ENCODE measurements at places on chromosomes 2 and 18.

- no peak for DNase-seq
Measured at GRCh38 chr2:190311893-190312634, 7.6 kb downstream of the HIBCH start.

DNA sequence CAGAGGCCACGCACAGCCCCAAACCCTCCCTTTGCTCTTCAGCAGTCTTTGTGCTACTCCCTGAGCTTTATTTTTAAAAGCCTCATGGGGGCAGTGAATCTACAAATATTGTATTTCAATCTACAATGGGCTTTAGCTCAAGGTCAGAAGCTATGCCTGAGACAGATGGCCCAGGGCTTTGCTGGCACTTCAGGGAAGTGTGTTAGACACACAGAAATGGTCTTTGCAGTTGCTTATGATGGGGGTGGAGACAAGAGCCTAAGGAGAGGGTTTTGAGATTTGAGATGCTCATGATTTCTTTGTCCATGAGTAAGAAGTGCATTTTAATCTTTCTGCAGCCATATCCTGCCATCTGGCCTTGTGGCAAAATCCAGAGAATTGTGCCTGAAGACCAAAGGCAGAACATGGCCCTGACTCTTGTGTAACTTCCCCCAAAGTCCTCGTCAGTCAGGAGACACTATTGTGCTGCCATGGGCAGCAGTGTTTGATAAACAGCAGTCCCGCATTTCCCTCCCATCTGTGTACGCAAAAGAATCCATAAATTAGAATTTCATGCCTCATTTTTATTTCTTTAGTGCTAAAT lies 92.6 kb downstream of the VAPA start:
- no peak for DNase-seq

GRCh38 chr2:53490659-53491058 lies 276.9 kb upstream of the CHAC2 start:
- DNase-seq = no peak

GRCh38 chr2:182448371-182448770 lies 21.5 kb upstream of the PDE1A start:
- no peak for DNase-seq

- DNase-seq = no peak
Measured at GRCh38 chr2:55137024-55137958, 87.0 kb upstream of the RTN4 start.

GRCh38 chr2:3121601-3122000 lies 256.0 kb downstream of the EIPR1 start:
- no peak for DNase-seq
